ENCODE measurements at places on chromosomes 7 and 10.

DNA sequence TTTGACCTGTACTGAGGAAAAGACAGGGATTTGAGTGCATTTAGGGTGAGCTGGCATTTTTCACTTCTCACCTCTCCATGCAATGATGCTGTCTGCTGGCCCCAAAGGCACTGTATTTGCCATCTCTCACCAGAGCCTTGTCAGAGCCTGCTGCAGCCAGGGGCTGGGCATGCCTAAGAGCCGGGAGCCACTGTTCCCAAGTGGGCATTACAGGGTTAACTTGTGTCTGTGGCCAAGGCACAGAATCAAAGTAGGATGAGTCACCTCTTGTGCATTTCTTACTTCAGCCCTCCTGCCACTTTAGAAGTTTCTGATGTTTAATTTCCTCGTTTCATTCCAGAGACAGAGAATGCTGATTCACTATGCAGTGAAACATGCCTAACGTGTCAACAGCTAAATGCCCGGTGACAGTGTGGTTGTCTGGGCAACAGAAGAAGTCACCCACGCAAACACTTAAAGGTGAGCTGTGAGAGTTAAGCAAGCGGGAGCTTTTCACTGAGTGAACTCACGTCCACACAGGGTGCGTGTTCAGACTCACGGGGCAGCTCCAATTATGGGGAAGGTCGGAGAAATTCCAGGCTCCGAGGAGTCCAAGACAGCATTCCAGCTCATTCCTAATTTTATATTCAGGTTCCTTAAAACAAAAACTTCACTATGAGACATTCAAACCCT, 57.1 kb upstream of the IGFBP3 start:
- DNase-seq = no peak

- DNase-seq = no peak
These were observed 153.1 kb upstream of the UNC5B start for GRCh38 chr10:71059054-71059818.

DNA sequence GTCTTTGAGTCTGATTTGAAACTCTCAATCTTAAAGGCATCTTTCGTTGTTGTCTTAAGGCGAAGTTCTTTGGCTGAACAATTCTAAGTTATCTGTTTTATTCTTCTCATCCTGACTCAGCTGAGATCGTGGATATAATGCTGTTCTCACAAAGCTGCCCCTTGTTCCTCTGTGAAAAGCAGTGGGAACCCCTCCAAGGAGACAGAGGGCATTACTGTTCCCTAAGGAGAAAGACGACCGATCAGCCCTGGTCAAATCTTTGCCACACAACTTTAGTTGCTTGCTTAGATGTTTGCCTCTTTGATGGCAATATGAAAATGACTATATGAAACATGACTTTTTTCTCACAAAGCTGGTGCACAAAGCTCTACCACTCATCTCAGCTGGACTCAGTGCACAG, 1016.7 kb downstream of the REEP3 start:
- no peak for DNase-seq

- DNase-seq = no peak
These were observed 807.4 kb downstream of the KCNMA1 start for GRCh38 chr10:76830218-76830617.

GRCh38 chr10:17464545-17464944, 10.2 kb upstream of the ST8SIA6 start:
- DNase-seq = no peak

GRCh38 chr7:96300502-96300901, 21.4 kb downstream of the SLC25A13 start:
- DNase-seq = no peak
